ENCODE measurements at places on chromosomes 2 and 18. TPM values are rescaled to one million over a fixed set of nuclear protein-coding genes. Genes with fewer than 3 reads are reported as not detected.

Gene ALLC
- total RNA-seq, result not detected

Gene FBXO11
- 49.5 TPM for total RNA-seq

Gene LYG2
- total RNA-seq, result not detected

Gene NYAP2
- total RNA-seq, result 0.07 TPM

Gene KLF7
- 5.2 TPM for total RNA-seq

Gene GALR1
- total RNA-seq, result not detected

Gene DSG1
- total RNA-seq, result not detected

DNA sequence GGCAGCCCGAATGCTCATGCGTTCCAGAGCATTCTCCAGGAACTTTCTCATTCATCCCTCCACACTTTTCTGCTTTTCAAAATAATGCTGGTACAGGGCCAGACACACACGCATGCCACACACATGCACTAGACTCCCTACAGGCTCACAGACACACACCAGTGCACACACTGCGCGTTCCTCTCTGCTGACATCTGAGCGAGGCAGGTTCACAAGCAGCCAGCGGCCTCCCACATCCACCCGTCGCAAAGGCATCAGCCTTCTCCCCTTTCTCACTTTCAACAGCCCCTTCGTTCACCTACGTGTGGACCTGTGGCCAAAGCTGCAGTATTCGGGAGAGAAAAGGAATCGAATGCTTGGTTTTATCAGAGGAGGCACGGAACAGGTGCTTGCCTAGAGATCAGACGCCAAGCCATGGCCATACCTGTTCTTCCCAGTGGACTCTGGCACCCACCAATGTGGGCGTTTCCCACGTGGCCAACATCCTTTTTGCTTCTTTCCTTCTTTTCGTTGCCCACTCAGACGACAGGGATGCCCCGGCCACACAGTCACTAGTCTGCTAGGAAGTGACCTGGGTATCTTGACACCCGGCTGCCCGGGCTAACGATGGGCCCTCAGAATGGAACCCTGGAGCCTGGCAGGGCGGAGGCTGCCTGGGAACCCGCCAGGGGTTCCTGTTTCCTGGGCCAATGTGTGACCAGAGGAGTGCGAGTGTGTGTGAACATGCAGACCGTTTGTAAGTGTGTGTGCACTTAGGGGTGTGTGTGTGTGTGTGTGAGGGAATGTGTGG lies 85.8 kb upstream of the ID2 start:
- no peak overlapping the region for H3K4me3 ChIP-seq
- H3K4me1 ChIP-seq, result no peaks in the 10 kb centered on the region
- no peak overlapping the region for H3K27ac ChIP-seq
- no peaks in the 10 kb centered on the region for H3K27me3 ChIP-seq

DNA sequence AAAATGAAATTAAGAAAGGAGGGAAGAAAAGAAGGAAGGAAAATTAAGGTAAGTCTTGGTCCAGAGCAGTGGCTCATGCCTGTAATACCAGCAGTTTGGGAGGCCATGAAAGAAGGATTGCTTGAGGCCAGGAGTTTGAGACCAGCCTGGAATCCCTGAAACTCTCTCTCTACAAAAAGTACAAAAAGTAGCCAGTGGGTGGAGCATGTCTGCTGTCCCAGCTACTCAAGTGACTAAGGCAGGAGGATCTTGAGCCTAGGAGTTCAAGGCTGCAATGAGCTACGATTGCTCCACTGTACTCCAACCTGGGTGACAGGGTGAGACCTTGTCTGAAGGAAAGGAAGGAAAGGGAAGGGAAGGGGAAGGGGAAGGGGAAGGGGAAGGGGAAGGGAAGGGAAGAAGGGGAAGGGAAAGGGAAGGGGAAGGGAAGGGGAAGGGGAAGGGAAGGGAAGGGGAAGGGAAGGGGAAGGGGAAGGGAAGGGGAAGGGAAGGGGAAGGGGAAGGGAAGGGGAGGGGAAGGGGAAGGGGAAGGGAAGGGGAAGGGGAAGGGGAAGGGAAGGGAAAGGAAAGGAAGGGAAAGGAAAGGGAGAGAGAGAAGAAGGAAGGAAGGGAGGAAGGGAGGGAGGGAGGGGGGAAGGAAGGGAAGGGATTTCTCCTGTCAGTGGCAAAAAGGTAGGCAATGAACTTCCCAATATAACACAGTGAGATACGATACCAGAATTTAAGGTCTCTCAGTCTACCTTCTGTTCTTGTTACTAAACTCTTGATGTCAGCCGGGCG lies 412.8 kb downstream of the CMPK2 start:
- no peak overlapping the region for H3K27ac ChIP-seq
- H3K36me3 ChIP-seq, result no peaks in the 10 kb centered on the region
- H3K4me3 ChIP-seq, result no peak overlapping the region
- H3K4me1 ChIP-seq, result peaks cover 8% of the 10 kb centered on the region
- no peaks in the 10 kb centered on the region for H3K27me3 ChIP-seq

- peaks cover 6% of the 10 kb centered on the region for H3K4me1 ChIP-seq
- no peaks in the 10 kb centered on the region for H3K27me3 ChIP-seq
- H3K27ac ChIP-seq, result no peak overlapping the region
These were observed 391.7 kb downstream of the TNS1 start for GRCh38 chr2:217611056-217611455.

DNA sequence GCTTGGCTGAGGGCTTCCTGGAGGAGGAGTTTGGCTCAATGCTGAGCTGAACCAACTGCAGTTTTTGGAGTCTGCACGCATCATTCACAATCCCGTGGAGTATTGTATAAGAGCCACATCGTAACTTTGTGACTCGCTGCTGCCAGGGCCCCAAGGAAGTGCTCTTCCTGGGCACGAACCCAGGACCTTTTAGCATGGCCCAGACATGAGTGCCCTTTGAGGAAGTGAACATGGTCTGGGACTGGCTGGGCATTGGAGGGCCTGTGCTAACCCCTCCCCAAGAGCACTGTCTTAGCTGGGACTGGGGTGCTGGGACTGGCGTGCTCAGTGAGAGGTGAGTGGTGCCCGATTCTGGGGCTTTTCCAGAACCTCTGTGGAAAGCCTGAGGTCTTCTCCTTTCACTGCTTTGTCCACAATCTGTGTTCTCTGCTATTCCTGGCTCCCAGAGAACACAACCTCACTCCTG lies 88.6 kb downstream of the LIPG start:
- DNase-seq, result no peak
- H3K36me3 ChIP-seq, result no peaks in the 10 kb centered on the region
- no peaks in the 10 kb centered on the region for H3K27me3 ChIP-seq
- peaks cover 11% of the 10 kb centered on the region for H3K4me1 ChIP-seq
- H3K27ac ChIP-seq, result no peak overlapping the region

- H3K36me3 ChIP-seq, result no peaks in the 10 kb centered on the region
- no peak overlapping the region for H3K4me3 ChIP-seq
- no peak overlapping the region for H3K27ac ChIP-seq
- H3K27me3 ChIP-seq, result no peaks in the 10 kb centered on the region
- peaks cover 5% of the 10 kb centered on the region for H3K4me1 ChIP-seq
These were observed 1.4 kb upstream of the SMYD5 start for GRCh38 chr2:73212448-73213176.

DNA sequence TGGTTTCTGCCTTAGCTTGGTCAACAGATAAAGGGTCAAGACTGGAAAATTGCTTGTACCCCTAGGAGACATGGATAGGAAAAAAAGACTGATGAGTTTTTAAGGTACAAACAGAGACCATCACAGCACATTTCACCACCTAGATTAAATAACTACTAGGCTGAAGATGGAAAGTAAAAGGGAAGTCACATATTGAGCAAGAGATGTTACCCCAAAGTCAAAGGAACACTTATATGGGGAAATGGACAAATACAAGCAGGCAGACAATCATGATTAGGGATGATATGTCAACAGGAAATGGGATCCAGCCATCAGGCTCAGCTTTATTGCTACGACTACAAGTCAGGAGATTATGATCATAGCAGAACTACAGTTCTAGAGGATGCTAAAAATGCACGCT lies 1643.1 kb upstream of the CELF4 start:
- no peaks in the 10 kb centered on the region for H3K27me3 ChIP-seq
- H3K4me3 ChIP-seq, result no peak overlapping the region
- no peaks in the 10 kb centered on the region for H3K36me3 ChIP-seq
- no peak for DNase-seq
- no peak overlapping the region for H3K27ac ChIP-seq

DNA sequence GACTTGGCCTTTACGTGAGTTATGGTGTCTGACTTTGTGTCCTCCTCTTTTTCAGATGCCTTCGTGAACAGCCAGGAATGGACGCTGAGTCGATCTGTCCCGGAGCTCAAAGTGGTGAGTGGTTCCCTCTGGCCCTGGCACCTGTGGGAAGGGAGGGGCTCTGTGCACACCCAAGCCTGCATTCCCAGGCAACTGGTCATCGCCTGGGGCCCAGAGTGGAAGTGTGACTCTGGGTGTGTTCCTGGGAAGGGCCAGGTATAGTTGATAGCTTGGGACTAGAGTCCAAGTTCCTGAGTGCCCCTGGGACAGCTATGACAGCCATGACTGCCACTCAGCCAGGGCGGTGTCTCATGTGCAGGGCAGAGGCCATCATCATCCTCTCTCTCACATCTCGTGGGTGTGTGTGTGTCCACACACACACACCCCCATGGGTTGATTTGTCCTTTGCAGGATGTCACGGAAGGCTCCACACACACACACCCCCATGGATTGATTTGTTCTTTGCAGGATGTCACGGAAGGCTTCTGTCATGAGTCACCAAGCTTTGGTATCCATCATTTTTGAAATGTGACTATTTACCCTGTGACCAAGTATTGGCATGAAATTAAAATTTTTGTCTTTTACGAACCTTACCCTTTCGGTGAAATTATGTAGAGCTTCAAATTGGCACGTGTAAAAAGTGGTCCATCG lies 215.4 kb downstream of the AGAP1 start:
- no peak overlapping the region for H3K4me3 ChIP-seq
- no peaks in the 10 kb centered on the region for H3K36me3 ChIP-seq
- peaks cover 18% of the 10 kb centered on the region for H3K4me1 ChIP-seq
- H3K27me3 ChIP-seq, result no peaks in the 10 kb centered on the region
- DNase-seq, result no peak

- H3K27me3 ChIP-seq, result no peaks in the 10 kb centered on the region
- DNase-seq, result no peak
- no peak overlapping the region for H3K27ac ChIP-seq
- H3K4me1 ChIP-seq, result no peaks in the 10 kb centered on the region
These were observed 39.5 kb upstream of the ASNSD1 start for GRCh38 chr2:189621781-189622180.

DNA sequence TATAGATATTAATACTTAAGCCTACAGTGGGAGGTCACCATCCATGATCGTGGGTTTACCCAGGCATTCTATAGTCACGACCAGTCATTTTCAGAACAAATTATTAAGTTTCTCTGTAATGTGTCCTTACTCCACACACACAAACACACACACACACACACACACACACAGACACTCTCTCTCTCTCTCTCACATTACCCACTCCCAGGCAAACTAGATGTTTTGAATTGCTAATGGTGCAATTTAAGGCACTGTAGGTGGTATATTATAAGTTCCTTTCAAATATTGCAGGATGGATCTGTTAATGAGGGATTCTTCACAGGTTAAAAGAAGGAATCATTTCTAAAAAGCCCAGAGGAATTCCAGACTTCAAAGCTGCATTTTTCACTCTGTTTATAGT lies 657.8 kb downstream of the MBD2 start:
- no peak overlapping the region for H3K4me3 ChIP-seq
- no peaks in the 10 kb centered on the region for H3K36me3 ChIP-seq
- H3K27me3 ChIP-seq, result no peaks in the 10 kb centered on the region
- DNase-seq, result no peak
- H3K4me1 ChIP-seq, result peaks cover 7% of the 10 kb centered on the region

- H3K4me1 ChIP-seq, result no peaks in the 10 kb centered on the region
- no peaks in the 10 kb centered on the region for H3K36me3 ChIP-seq
- peaks cover 14% of the 10 kb centered on the region for H3K27me3 ChIP-seq
- no peak for DNase-seq
- H3K4me3 ChIP-seq, result no peak overlapping the region
These were observed 7.3 kb downstream of the LYPD1 start for GRCh38 chr2:132662732-132663131.

- H3K4me1 ChIP-seq, result no peaks in the 10 kb centered on the region
- H3K27ac ChIP-seq, result no peak overlapping the region
- H3K36me3 ChIP-seq, result no peaks in the 10 kb centered on the region
These were observed 39.7 kb upstream of the ABCA12 start for GRCh38 chr2:215178121-215178520.

GRCh38 chr2:63587814-63588384 lies 378 bp downstream of the WDPCP start:
- peaks cover 20% of the 10 kb centered on the region for H3K4me1 ChIP-seq
- no peaks in the 10 kb centered on the region for H3K27me3 ChIP-seq
- no peaks in the 10 kb centered on the region for H3K36me3 ChIP-seq
- H3K4me3 ChIP-seq, result peak overlapping the region; percentile 76
- peak; percentile 24 for DNase-seq

- H3K4me3 ChIP-seq, result no peak overlapping the region
- DNase-seq, result peak; percentile 55
- H3K27ac ChIP-seq, result no peak overlapping the region
- no peaks in the 10 kb centered on the region for H3K27me3 ChIP-seq
- H3K36me3 ChIP-seq, result no peaks in the 10 kb centered on the region
These were observed 1977.7 kb upstream of the LRRTM1 start for GRCh38 chr2:82282111-82282882.

- no peak overlapping the region for H3K27ac ChIP-seq
- no peak for DNase-seq
- no peaks in the 10 kb centered on the region for H3K4me1 ChIP-seq
These were observed 374.1 kb downstream of the LPIN1 start for GRCh38 chr2:12120281-12121150.

- no peaks in the 10 kb centered on the region for H3K27me3 ChIP-seq
- no peak overlapping the region for H3K4me3 ChIP-seq
- H3K4me1 ChIP-seq, result no peaks in the 10 kb centered on the region
- H3K27ac ChIP-seq, result no peak overlapping the region
These were observed 13.2 kb downstream of the VWA3B start for GRCh38 chr2:98099939-98100743.

All from neural progenitor cell (in vitro differentiated cells).